ENCODE measurements at places on chromosomes 7 and 10. TPM values are rescaled to one million over a fixed set of nuclear protein-coding genes. Genes with fewer than 3 reads are reported as not detected.

- DNase-seq, result no peak
Measured at GRCh38 chr10:89580243-89580642, 44.8 kb upstream of the SLC16A12 start.

DNA sequence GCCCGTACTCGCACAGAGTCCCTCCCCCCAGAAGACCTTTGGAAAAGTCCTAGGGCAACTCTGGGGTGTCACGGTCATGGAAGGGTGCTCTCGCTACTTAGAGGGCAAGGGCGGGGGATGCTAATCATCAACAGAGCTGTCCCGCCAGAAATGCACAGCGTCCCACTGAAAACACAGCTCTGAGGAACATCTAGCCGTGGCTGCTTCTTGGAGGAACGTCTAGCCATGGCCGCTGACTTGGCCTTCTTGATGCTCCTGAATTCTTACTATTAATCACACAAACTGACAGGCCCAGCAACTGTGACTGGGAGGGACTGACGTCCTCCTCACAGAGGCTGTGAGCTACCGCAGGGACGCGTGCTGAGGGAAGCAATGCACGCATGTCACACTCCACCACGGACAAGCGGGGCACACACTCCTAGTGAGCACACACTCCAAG is 1.7 kb downstream of the TUBGCP2 start:
- no peak for DNase-seq

Gene CCL26
- total RNA-seq, result 21.4 TPM

DNA sequence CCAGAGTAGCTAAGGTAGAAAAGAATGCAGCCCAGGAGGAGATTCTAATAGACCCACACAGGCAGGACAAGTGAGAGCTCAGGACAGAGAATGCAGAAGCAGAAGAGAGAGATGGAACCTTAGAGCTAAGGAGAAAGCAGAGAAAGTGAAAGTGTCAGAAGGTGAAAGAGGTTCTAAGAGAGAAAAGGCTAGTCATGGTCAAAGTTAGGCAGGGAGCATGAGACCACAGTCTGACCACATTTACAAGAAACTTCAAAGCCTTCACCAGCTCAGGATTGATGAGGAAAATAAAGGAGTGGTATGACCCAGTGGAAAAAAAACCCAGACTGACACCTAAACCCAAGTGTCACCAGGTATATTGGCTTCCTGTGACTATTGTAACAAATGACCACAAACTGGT is 131.8 kb upstream of the WDR11 start:
- DNase-seq, result no peak

Gene MMP21
- 0.29 TPM for total RNA-seq

DNA sequence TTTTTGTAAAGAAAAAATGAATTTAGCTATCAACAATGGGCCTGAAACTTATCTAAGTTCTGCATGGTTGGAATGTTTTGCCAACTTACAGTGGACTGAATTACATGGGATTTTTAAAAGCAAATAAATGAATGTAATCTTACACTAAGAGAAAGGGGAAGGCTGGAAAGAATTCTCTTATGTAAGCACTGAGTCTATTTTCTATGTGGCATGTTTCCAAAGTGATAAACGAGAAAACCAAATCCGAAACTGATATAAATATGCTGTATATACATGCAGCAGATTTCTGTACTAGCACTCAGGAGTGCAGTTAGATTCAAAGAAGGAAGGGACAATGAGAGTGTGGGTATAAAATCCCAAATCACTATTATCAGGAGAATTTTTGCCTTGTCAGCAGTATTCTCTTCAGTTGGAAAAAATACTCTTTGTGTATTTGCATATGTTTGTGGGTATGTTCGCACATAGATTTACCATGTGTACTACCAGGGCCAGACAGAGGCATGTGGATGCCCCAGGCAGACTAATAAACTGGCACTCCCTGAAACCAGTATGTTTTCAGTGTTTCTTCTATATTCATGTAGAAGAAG is 334.3 kb upstream of the SEMA3D start:
- no peak for DNase-seq

- DNase-seq, result no peak
Measured at GRCh38 chr10:93991114-93991513, 2.6 kb upstream of the PLCE1 start.

DNA sequence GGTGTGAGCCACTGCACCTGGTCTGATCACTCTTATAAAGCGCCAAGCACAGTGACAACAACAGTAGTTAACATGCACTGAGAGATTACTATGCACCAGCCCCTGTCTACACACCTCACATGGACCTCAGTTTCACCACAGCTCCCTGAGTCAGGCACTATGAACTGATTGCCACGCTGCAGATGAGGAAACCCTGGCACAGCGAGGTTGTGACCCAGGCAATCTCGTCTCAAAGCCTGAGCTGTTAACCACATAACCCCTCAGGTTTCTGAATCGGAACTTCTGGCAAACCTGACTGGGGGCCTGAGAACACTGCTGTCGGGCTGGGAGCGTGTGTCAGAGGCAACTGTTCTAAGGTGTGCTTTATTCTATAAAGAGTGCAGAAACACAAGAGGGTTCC is 150.8 kb downstream of the RNF216 start:
- no peak for DNase-seq

DNA sequence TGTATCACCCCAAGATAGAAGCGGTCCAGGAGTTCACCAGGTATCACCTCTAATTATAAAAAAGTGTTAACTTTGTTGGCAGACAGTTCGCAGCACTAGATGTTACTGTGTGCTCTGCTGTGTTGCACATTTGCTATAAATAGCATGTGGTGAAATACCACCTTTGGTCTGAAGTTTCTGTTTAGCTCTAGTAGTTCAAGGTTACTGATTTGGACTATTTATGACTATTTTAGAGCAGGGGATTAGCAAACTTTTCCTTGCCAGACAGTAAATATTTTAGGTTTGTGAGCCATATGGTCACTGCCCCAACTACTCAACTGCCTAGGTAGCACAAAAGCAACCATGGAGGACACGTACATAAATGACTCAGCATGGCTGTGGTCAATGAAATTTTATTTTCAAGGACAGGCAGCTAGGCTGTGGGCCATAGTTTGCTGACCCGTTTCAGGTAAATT is 16.5 kb downstream of the DENND10 start:
- DNase-seq, result no peak

DNA sequence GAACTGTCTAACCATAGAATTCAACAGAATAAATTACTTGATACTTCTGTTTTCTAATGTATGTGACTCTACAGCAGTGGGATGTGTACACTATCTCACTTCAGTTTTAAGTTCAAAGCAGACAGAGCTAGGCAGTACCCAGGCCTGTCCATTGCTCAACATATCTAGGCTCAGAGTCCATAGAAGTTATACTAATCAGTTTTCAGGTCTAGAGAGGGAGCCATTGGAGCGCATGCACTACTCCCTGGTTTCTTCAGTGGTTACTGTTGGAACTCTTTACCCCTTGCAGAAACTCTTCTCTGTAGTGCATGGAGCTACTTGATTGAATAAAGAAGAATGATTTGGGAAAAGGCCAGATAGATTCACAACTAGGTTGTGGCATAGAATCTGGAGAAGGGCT is 4.4 kb downstream of the CD36 start:
- DNase-seq, result no peak

DNA sequence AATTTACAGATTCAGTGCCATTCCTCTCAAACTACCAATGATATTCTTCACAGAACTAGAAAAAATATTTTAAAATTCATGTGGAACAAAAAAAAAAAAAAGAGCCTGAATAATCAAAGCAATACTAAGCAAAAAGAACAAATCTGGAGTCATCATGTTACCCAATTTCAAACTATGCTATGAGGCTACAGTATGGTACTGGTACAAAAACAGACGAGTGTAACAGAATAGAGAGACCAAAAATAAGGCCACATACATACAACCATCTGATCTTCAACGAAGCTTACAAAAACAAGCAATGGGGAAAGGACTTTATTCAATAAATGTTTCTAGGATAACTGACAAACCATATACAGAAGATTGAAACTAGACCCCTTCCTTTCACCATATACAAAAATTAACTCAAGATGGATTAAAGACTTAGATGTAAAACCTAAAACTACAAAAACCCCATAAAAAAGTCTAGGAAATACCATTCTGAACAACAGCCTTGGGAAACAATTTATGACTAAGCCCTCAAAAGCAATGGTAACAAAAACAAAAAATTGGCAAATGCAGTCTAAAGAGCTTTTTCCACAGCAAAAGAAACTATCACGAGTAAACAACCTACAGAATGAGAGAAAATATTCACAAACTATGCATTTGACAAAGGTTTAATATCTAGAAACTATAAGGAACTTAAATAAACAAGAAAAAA is 207.7 kb downstream of the PTN start:
- DNase-seq, result no peak

Gene WDR86
- 19.4 TPM for total RNA-seq

Gene SLC26A5
- total RNA-seq, result 0.19 TPM

Gene EPO
- total RNA-seq, result not detected

DNA sequence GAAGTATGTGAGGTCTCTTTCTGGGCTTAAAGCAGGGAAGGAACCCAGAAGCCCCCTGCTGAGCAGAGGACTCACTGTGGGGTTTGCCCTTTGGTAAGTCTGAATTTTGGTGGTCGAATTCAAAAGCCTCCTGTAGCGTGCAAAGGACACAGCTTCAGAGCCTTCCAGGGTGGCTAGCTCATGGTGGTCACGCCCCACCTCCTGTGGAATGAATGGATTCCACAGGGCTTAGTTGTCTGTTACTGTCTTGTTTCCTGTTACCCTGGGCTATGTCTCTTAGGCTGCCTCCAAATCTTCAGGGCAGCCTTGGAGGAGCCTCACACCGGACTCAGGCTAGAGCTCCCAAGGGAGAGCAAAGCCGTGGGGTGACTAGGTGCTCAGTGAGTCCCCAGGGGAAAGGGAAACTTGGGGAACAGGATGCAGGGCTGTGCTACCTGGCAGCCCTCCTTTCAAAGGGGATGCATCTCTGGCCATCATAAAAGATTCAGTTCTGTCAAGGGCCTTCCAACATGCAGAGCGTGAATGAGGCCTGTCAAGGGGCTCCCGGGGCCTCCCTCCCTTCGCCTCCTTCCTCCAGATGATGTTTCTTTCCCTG is 211.7 kb downstream of the CCSER2 start:
- no peak for DNase-seq

GRCh38 chr10:125071008-125071407 is 89.4 kb downstream of the CTBP2 start:
- no peak for DNase-seq

Gene MSMB
- not detected for total RNA-seq

DNA sequence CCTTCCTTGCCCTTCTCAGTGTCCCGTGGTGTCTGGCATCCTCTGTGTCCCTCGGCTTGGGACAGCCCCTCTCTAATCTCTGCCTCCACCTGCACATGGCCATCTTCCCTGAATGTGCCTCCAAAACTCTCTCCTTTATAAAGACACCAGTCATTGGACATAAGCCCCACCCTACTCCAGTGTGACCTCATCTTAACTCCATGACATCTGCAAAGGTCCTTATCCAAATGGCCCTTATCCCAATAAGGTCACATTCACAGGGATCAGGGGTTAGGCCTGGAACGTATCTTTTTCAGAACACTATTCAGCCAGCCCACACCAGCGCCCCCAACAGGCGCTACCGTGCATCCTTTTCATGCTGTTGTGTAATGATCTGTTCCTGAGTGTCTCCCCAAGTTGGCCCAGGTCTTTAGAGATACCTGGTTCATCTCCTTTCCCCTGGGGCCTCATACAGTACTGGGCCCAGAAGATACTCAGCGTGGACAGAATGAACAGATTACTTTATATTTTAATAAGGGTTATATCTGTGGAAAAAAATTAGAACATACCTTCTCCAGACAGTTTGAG is 132.6 kb upstream of the ADAM12 start:
- no peak for DNase-seq

DNA sequence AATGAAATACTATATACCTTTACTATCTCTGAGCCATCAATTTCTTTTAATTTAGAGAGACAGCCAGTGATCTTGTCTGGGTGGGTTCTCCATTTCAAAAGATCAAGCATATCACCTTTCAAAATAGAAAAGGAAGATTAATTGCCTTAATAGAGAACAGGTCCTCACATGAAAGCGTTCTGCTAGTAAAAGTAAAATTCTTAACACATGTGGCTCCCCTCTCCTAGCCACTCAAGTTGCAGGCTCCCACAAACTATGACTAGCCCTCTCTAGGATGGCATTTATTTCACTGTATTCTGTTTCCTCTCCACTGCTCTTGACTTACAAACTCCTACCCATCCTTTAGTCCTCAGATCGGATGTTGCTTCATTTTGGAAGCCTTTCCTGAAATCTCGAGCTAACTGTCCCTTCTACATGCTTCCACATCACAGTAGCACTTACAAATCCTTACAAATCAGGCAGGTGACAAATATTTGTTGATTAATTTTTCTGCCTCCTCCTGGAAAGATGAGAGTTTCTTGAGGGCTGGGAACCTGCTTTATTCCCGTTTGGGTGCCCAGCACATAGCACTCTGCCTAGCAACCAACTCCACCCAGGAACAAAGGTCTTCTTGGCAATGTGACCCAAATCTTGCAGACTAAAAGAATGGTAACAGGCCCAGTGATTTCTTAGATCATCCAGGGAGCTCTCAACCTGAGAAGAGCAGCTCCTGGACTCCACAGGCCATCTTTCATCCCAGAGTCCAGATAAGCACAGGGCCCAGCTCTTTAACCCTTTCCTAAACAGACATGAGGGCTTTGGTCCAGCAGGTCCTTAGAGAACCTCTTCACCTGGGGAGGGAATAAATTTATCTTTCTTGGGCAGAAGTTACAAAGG is 310.4 kb upstream of the IMMP2L start:
- no peak for DNase-seq

GRCh38 chr10:1037098-1037497 is 11.4 kb upstream of the IDI2 start:
- no peak for DNase-seq

Gene LIPK
- total RNA-seq, result not detected

DNA sequence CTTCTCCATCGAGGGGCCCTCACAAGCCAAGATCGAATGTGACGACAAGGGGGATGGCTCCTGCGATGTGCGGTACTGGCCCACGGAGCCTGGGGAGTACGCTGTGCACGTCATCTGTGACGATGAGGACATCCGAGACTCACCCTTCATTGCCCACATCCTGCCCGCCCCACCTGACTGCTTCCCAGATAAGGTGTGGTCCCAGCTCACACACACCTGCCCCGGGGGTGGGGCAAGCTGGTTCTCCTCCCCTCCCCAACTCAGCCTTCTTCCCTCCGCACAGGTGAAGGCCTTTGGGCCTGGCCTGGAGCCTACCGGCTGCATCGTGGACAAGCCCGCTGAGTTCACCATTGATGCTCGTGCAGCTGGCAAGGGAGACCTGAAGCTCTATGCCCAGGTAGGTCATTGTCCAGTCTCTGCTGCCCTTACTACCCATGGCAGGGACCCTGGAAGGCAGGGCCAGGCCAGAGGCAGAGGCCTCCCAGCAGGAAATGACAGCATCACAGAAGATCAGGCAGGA is 11.0 kb downstream of the FLNC start:
- DNase-seq, result no peak
